ENCODE measurements at places on chromosomes 7 and 10.

- no peak for DNase-seq
Observed at GRCh38 chr10:78203915-78204818, 170.5 kb downstream of the RPS24 start.

- no peak for DNase-seq
Observed at GRCh38 chr10:102675666-102676533, 31.6 kb downstream of the TRIM8 start.

DNA sequence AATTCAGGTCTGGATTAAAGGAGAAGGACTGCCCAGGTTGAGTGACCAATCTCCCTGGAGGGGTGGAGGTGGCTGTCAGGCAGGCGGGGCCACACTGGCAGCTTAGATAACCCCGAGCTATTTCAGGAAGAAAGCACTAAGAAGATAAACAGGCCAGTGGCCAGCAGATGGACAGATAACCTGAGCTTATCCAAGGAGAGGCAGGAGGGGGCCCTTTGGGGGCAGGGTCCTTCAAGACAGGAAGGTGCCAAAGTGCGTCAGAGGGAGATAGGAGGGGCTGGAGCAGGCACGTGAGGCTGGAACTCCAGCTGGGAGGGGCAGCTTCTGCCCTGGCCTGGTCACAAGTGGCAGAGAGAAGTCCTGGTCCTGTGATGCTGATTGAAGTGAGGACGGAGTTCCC, 29.8 kb upstream of the PODXL start:
- DNase-seq, result no peak

- no peak for DNase-seq
Observed at GRCh38 chr7:102012941-102013461, 195.6 kb downstream of the CUX1 start.

GRCh38 chr7:36224934-36225858, 72.1 kb downstream of the EEPD1 start:
- DNase-seq, result no peak

GRCh38 chr7:44048031-44048795, 3.7 kb downstream of the DBNL start:
- no peak for DNase-seq

GRCh38 chr10:2992401-2993198, 74.7 kb upstream of the PFKP start:
- DNase-seq, result no peak

DNA sequence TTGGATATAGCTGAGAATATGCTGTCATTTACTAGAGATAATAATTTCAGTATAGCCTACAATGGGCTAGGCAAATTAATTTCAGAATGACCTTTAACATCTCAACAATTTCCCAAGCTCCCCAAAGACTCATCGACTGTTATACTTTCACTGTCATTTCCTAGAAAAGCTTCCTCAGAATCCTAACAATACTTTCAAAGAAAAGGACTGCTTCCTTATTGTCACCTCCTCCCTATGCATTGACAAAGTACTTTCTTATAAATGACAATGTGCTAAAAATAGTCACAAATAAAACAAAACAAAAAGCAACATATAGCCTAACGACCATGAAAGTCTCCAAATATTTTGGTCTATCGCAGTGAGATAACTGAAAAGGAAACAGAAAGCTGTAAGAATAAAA, 272.6 kb downstream of the ELMO1 start:
- DNase-seq, result no peak

GRCh38 chr10:3222068-3222467, 49.5 kb upstream of the PITRM1 start:
- no peak for DNase-seq

DNA sequence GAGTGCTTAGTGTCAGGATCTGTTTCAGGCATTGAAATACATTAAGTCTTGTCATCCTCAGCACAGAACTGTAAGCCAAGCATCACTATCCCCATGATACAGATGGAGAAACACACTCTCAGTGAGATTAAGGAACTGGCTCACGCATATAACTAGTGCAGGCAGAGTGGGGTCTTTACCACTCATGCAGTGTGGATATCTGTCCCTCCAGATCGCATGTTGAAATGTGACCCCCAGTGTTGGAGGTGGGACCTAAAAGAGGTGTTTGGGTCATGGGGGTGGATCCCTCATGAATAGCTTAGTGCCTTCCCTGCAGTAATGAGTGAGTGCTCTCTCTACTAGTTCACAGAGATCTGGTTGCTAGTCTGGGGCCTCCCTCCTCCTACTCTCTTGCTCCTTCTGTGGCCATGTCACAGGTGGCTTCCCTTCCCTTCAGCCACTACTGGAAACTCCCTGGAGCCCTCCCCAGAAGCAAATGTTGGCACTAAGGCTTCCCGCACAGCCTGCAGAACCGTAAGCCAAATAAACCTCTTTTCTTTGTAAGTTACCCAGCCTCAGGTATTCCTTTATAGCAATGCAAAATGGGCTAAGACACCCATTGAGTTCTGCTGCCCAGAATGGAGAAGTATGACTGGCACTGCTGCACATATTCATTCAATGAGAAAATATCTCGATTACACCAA, 31.8 kb upstream of the MSMB start:
- no peak for DNase-seq

DNA sequence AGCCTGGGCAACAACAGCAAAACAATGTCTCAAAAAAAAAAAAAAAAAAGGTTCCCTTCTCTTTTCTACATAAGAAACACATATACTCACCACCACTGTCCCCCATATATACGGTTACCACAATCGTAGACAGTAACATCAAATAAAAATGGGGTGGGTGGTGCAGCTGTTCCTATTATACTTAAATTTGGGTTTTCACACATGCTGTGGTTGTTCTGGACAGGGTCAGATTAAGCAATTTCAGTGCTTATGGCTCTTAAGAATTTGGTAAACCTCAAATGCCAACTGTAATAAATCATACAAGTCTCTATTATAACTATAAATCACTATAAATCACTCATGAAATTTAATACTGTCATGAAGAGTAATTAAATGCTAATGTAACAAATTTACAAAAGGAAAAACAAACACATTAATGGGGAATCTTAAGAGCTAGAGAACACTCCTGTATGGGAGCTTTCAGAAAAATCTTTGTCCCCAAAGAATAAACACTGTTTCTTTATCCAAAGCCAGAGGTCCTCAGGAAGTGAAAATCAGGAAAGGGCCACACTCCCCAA, 143.6 kb downstream of the GLI3 start:
- no peak for DNase-seq

GRCh38 chr7:158837790-158838637, 8.7 kb upstream of the ESYT2 start:
- no peak for DNase-seq

DNA sequence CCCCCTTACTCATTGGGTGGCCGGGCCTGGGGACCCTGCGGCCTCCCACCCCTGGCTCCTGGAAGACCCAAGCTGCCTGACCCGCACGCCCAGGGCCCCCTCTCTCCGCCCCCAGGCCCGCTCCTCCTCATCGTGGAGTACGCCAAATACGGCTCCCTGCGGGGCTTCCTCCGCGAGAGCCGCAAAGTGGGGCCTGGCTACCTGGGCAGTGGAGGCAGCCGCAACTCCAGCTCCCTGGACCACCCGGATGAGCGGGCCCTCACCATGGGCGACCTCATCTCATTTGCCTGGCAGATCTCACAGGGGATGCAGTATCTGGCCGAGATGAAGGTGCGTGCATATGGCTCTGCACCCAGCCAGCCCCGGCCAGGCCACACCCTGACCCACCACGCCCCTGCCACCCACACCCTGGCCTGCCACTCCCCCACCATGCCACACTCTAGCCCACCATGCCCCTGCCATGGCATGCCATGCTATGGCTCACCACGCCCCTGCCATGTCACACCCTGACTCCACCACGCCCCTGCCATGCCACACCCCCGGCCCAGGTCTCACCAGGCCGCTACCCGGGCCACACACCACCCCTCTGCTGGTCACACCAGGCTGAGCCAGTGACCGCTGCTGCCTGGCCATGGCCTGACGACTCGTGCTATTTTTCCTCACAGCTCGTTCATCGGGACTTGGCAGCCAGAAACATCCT, 18.7 kb upstream of the CSGALNACT2 start:
- no peak for DNase-seq

DNA sequence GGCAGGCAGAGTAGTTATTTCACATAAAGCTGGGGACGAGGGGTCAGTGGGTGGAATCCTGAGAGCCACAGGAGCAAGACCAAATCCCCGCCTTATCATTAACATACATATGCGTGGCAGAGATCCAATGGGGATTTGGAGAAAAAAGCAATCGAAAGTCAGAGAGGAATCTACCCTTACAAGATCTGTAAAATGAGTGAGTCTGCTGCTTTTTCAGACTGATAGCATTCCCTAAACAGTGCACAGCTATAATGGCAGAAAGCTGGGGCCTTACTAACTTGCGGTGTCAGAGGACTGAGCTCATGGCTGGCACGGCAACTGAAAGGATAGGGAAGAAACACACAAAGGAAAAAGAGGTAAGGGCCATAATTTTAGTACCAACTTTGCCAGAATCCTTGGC, 25.0 kb downstream of the GPR22 start:
- no peak for DNase-seq

- DNase-seq, result no peak
Observed at GRCh38 chr7:31413766-31414165, 73.2 kb upstream of the NEUROD6 start.

GRCh38 chr10:131853610-131853964, 47.2 kb upstream of the PPP2R2D start:
- DNase-seq, result no peak

- no peak for DNase-seq
Observed at GRCh38 chr7:158260567-158261361, 326.9 kb downstream of the PTPRN2 start.

DNA sequence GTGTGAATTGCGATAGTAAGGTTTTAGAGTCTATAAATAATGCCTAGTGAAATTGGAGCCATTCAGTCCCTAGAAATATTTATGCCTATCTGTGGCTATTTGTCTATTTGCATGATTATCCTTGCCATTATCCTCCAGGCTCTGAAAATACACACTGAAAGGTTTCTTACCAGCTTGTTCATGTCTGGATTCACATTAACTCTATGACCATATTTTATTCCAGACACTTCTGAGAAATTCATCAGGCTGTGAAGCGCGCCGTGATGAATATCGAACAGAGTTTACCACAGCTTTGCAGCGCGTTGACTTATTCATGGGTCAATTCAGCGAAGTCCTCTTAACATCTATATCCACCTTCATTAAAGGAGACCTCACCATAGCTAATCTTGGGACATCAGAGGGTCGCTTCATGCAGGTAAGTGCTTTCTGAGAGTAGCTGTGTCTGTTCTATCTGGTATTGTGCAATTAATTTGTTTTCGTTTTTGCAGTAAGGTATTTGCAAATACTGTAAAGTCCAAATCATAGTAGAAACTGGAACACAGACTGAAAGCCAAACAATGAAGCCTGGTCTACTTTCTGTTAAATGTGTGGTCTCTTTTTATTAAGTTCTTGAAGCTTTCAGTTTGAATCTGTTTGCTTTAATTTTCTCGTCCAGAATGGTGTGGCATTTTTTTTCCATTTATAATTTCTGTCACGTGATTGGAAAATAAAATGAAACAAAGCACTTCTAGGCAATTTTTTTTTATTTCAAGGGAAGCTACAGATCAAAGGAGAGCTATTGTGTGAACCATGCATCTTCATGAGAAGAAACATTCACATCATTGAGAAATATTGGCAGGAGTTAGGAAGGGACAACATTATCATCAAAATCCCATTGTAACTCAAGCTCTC, 59.7 kb downstream of the MET start:
- no peak for DNase-seq

DNA sequence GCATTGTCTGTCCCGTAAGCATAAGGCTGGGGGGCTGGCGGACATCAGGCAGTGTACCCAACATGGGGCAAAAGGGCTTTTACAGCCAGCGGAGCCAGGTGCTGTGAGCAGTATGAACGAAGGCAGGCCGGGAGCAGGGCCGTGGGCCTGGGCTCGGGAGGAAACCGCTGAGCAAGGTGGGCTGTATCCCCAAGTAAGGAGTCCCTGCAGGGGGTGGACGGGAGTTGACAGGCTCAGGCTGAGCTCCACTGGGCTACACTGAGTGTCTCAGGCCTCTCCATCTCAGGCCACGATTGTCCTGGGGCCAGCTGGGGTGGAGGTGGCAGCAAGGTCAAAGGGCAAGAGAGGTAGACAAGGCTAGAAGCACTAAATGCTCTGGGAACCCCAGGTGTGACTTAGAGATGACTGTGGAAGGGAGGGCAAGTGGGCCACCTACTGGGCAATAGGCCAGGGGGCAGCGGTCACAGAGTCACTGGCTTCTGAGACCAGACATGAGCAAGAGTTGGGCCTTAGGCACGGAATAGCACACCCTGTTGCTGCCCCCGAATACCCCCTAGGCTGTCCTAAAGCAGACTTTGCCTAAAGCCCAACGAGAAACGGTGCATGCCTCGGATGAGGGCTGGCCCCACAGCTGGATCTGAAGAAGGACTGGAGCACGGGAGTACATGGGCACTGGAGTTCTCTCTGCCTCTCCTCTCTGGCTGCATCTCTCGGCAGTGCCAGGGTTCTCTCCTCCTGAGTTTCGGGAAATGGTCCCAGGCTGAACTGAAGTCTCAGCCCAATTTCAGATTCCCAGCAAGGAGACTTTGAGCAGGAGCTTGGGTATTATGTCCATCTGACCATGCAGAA, 10.8 kb upstream of the RAMP3 start:
- DNase-seq, result no peak

DNA sequence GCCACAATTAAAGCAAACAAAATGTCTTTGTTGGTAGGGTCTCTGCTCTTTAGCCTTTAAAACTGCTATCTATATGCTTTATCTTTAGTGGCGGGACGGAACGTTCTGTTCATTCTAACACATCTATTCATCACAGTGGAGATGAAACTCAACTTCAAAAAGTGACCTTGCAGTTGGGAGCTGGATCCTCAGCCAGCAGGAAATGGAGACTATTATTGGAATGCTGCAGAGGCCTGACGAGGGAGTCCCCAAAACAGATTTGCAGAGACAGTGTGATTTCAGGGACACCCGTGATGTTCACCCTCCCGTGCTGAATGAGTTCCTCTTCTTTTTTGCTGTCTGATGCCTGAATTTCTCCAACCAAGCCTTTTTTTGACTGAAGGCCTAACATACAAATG, 306.0 kb upstream of the SHH start:
- DNase-seq, result no peak

- no peak for DNase-seq
Observed at GRCh38 chr7:123621707-123622106, 20.1 kb downstream of the ASB15 start.

GRCh38 chr7:43559171-43559945, 23.6 kb upstream of the STK17A start:
- DNase-seq, result no peak

DNA sequence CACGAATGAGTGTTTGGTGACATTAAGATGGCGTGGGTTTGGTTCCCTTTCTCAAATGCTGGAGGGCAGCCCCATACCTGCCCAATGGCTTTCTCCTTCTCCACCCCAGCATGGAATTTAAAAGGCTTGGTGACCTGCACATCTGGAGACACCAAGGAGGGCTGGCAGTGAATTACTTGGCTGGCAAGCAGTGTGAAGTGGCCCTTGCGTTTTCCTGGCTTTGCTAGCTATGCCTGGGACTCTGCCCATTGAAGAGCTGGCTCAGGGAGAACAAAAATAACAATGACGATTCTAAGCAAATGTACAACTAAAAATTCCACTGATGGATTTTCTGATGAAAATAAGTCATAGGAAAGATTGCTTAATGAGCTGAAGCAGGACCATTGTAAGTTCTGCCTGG, 203.7 kb downstream of the CYP26A1 start:
- no peak for DNase-seq

Measured in stimulated activated CD4-positive, alpha-beta T cell treated with anti-CD3 and anti-CD28 coated beads, Interleukin-15, amount 100 ng/mL, for 1 hour (primary cell).